PC-9 (cell line): ENCODE measurements at places on chromosomes 16 and 17. TPM values are rescaled to one million over a fixed set of nuclear protein-coding genes. Genes with fewer than 3 reads are reported as not detected.

IKZF3 gene
- 0.04 TPM in 1 of 2 replicates, not detected in the other for total RNA-seq

- no peak overlapping the region for H3K27ac ChIP-seq
- no peak overlapping the region for H3K4me3 ChIP-seq
- no peaks in the 10 kb centered on the region for H3K4me1 ChIP-seq
- DNase-seq: no peak
These were observed 18.6 kb upstream of the ACSF3 start for GRCh38 chr16:89074803-89075688.

- DNase-seq: no peak
- H3K4me3 ChIP-seq: no peak overlapping the region
- no peaks in the 10 kb centered on the region for H3K27me3 ChIP-seq
- H3K27ac ChIP-seq: no peak overlapping the region
- peaks cover 16% of the 10 kb centered on the region; the same call in 1 of the 2 replicates for H3K36me3 ChIP-seq
These were observed 24.7 kb downstream of the GDE1 start for GRCh38 chr16:19497176-19497575.

DNA sequence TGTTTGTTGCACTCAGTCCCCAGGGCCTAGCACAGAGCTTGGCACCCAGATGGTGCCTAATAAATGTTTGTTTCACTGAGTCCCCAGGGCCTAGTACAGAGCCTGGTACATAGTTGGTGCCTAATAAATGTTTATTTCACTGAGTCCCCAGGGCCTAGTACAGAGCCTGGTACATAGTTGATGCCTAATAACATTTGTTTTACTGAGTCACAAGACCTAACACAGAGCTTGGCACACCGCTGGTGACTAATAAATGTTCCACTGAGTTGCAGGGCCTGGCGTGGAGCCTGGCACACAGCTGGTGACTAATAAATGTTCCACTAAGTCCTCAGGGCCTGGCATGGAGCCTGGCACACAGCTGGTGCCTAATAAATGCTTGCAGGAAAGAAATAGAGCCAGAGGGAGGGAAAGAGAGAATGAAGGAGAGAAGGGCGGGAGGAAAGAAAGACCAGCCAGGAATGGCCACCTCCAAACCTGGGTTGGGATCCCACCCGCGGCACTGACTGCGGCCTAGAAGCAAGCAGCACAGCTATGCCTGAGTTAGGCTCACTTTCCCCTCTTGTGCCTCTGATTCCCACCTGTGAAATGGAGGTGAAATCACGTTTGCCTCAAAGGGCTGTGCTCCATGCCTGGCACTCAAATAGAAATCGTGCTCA lies 7.5 kb downstream of the SLC5A11 start:
- no peaks in the 10 kb centered on the region for H3K27me3 ChIP-seq
- H3K36me3 ChIP-seq: no peaks in the 10 kb centered on the region
- no peak for DNase-seq
- H3K4me1 ChIP-seq: peaks cover 11% of the 10 kb centered on the region
- no peak overlapping the region for H3K27ac ChIP-seq

GRCh38 chr17:18231164-18231563 lies 5.7 kb downstream of the LLGL1 start:
- H3K27me3 ChIP-seq: no peaks in the 10 kb centered on the region
- DNase-seq: no peak
- H3K36me3 ChIP-seq: no peaks in the 10 kb centered on the region

- H3K27me3 ChIP-seq: peaks cover 18% of the 10 kb centered on the region; the same call in 1 of the 2 replicates
- no peak overlapping the region for H3K27ac ChIP-seq
- no peaks in the 10 kb centered on the region for H3K36me3 ChIP-seq
- no peak overlapping the region for H3K4me3 ChIP-seq
These were observed 120.0 kb upstream of the HS3ST3A1 start for GRCh38 chr17:13721705-13722104.

- H3K4me1 ChIP-seq: no peaks in the 10 kb centered on the region
- H3K36me3 ChIP-seq: no peaks in the 10 kb centered on the region
- DNase-seq: no peak
- no peaks in the 10 kb centered on the region for H3K27me3 ChIP-seq
- no peak overlapping the region for H3K4me3 ChIP-seq
These were observed 409.4 kb upstream of the ERCC4 start for GRCh38 chr16:13510425-13511151.

- peak overlapping the region; percentile 48; the same call in 1 of the 2 replicates for H3K27ac ChIP-seq
- peak overlapping the region; percentile 74 for H3K4me3 ChIP-seq
- peaks cover 7% of the 10 kb centered on the region for H3K36me3 ChIP-seq
- peaks cover 55% of the 10 kb centered on the region for H3K4me1 ChIP-seq
These were observed 390 bp downstream of the ZNRF1 start for GRCh38 chr16:74999219-74999608.

DNA sequence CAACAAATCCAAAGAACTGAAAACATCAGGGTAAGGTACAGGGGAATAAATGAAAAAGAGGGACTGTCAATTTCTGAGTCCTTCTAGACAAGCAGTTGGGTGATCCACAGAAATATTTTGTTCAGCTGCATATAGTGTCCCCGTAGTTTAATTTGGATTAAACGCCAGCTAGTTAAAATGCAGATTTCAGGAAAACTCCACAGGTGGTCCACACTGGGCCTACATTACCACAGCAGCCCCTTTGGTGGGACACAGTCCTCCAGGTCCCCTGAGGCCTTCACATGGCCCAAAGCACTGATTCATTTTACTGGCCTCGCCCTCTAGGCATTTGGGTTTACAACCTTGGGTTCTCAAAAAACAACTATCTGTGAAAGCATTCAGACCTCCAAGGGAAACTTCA lies 4.6 kb downstream of the ARHGAP17 start:
- no peak overlapping the region for H3K4me3 ChIP-seq
- no peak overlapping the region for H3K27ac ChIP-seq
- no peak for DNase-seq
- peaks cover 30% of the 10 kb centered on the region for H3K4me1 ChIP-seq
- no peaks in the 10 kb centered on the region for H3K36me3 ChIP-seq

DNA sequence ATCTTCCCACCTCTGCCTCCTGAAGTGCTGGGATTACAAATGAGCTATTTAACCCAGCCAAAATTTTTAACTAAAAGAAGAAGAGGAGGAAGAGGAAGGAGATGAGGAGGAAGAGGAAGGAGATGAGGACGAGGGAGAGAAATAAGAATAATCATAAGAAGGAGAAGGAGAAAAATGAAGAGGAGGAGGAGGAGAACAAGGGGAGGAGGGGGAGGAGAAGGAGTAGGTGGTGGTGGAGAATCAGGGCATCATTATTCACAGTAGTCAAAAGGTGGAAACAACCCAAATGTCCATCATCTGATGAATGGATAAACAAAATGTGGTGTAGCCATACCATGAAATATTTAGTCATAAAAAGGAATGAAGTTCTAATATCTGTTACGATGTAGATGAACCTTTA lies 21.2 kb upstream of the MGAT5B start:
- H3K27me3 ChIP-seq: no peaks in the 10 kb centered on the region
- no peaks in the 10 kb centered on the region for H3K4me1 ChIP-seq
- no peak overlapping the region for H3K4me3 ChIP-seq
- H3K27ac ChIP-seq: no peak overlapping the region
- no peak for DNase-seq

KRTAP2-1 gene
- not detected in 2 replicates for total RNA-seq

C16orf86 gene
- 0.46 and 1.8 TPM in 2 replicates for total RNA-seq
